Stimulated activated CD8-positive, alpha-beta memory T cell treated with anti-CD3 and anti-CD28 coated beads, Interleukin-4, amount 100 ng/mL, for 4 hours (primary cell): ENCODE measurements at places on chromosomes 12 and 14.

- DNase-seq = no peak
These were observed 538 bp upstream of the TIGAR start for GRCh38 chr12:4320497-4320852.

- DNase-seq = no peak
These were observed 427.2 kb downstream of the TMTC2 start for GRCh38 chr12:83113945-83114344.

DNA sequence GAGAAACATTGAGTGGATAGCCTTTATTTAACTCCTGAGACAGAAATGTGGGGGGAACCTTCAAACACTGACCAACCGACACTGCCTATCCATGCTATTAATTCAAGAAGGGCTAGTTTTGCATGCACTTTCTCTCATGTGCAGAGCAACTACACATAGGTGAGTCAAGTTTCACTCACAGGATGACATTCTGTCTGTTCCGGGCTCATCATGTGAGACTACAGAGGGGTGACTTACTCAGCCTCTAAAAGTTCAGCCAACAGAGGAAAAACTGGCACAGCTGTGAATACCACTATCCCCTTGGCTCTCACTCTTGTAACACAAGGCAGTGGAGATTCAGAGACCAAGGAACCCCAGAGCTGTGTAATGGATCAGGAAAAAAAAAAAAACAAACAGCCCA, 13.3 kb downstream of the BEST3 start:
- DNase-seq = no peak

- peak; percentile 61 for DNase-seq
These were observed 494 bp downstream of the GCH1 start for GRCh38 chr14:54902143-54902520.

DNA sequence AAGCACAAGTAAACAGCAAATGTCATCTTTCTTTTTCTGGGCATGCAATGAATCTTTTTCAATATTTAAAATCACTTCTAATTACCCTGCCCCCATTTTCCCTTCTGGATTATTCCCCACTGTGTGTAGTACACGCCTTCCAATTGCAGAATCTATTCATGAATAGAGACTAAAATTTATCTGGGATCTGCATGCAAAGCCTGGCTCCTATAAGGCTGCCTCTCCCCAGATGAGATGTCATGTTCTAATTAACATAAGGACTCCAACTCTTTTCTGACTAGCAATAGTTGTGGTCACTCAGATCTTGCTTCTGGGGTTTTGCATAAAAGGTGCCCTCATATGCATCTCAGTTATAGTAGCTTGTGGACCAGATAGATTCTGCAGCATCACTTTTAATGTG, 473.5 kb downstream of the BTG1 start:
- DNase-seq = no peak

GRCh38 chr12:13487326-13487725, 290.8 kb downstream of the EMP1 start:
- no peak for DNase-seq

DNA sequence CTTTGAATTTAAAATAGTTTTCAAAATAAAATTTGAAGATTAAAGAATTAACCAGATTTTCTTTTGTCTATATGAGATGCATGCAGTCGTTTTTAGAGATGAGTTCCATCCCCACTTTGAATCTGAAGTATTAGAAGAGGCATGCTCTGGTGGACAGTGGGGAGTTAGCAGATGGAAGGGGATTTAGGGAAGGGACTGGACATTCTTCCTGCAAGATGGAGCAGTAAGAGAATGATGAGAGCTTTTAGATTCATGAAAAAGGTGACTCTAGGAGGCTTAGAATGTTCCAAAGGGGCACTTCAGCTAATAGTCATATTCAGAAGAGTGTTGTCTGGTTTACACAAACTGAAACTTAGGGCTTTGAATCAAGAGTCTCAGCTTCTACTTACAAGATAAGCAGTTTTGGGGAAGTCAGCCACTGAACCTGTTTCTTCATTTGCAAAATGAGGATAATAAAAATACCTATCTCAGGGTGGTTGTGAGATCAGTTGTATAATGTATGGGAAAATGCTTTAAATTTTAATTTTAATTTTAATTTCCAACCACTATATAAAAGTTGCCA, 3.7 kb downstream of the ZBTB1 start:
- DNase-seq = no peak

- no peak for DNase-seq
These were observed 255.9 kb downstream of the KCNC2 start for GRCh38 chr12:74953697-74954096.

DNA sequence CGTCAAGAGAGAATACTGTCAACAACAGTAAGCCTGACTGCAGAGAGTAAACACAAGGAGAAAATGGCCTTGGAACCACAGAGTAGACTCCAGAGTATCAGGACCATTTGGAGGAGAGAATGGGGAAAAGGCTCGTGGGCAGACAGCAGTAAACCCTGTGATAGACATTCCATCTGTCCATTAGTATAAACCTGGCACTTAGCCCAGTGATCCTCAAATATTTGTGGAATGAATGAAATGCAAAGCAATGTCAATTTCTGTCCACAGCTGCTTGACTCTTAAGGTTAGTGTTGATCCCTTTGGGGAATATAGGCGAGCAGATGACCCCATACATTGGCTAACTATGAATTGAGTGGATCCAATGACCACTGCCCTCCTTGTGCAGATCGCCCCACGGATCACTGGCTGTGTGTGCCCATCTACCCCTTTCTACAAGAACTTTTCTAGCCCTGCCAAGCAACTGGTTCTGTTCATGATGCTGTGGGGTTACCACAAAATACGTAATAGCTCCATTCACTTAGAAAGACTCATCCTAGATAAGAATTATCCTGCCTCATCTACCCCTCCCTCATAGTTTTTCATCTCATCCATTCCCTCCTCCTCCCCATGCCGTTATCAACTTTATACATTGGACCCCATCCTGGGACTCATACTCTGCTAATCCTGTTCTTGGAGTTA, 846.8 kb downstream of the NRXN3 start:
- DNase-seq = no peak

GRCh38 chr12:88401155-88401554, 179.1 kb downstream of the KITLG start:
- no peak for DNase-seq

- DNase-seq = no peak
These were observed 132.8 kb downstream of the TTLL5 start for GRCh38 chr14:75793806-75794205.

DNA sequence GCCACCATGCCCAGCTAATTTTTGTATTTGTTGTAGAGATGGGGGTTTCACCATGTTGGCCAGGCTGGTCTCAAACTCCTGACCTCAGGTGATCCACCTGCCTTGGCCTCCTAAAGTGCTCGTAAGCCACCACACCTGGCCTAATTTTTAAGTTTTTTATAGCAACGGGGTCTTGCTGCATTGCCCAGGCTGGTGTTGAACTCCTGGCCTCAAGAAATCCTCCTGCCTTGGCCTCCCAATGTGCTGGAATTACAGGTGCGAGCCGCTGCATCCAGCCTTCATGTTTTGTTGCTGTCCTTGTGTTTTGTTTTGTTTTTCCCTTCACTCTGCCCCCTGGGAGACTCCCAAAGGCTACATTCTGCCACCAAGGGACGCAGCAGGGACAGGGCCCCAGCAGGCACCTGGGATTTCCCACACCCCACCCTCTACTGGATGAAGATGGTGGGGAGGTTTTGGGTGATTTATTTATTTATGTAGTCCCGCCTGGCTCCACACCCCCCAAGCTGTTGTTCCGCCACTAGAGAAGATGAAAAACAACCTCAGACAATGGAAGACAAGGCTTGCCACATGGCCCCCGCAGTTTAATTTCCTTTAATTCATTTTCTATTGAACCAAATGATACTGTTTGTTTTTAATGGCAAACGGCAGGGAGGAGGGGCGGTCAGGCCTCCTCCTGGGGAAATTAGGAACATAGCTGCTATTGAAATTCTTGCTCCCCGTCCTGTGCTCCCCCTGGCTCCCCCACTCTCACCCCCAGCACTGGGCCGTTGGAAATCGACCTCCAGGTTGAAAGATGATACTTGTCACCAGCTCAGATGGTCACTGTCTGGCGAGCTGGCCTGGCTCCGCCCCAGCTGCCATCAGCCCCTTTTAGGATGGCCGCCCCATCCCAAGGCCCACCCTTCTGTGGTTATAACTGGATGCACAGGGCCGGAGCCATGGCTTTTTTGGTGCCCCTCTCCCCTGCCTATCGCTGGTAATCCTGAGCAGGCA, 70.3 kb downstream of the RNFT2 start:
- DNase-seq = no peak

- no peak for DNase-seq
These were observed 10.3 kb upstream of the PRPH start for GRCh38 chr12:49284672-49285071.

DNA sequence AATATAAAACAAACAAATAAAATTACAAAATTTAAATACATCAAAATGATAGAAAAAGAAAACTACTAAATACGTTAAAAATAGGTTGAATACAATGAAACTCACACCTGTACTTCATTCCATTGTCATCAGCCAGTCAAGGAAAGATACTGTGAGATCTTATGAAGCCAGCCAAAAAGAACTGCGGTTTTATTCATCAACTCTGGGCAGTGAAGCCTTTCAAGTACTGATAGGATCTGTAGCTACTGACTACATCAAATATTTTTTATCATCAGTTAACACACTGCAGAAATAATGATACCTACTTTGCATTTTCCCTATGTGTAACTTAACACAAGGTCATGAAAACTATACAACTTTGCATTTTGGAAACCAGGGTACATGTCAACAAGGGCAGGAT, 46.3 kb upstream of the FAR2 start:
- DNase-seq = no peak

- DNase-seq = no peak
These were observed 63.7 kb upstream of the GSC start for GRCh38 chr14:94833633-94834032.

- peak; percentile 12 for DNase-seq
These were observed 48.6 kb downstream of the PCNX1 start for GRCh38 chr14:70955543-70956480.

DNA sequence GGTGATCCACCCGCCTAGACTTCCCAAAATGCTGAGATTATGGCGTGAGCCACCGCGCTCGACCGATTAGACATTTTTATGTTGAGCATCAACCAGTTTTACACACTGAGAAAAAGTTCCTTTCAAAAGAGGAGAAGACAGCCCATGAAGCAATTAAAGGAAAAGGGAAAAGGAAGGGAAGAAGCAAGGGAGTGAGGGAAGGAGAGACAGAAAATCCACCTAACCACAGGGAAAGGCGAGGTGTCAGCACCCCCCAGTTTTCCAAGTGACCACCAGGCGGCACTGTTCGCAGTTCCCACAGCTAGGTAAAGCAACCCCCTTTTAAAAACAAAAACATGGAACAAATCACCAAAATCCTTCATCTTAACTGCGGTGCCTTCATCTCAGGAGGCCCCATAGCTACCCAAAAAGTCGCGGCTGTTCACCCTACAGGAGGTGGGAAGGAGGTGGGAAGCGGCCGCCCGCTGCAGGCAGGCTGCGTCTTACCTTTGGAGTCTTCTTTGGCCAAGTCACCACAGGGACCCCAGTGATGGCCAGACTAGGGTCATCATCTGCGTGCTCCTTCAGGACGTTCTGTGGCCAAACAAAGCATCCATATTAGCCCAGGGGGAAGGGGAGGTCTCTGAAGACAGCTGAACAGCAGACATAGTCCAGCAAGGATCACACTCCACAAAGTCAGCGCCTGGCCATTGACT, 86.6 kb downstream of the KDM2B start:
- peak; percentile 31 for DNase-seq

DNA sequence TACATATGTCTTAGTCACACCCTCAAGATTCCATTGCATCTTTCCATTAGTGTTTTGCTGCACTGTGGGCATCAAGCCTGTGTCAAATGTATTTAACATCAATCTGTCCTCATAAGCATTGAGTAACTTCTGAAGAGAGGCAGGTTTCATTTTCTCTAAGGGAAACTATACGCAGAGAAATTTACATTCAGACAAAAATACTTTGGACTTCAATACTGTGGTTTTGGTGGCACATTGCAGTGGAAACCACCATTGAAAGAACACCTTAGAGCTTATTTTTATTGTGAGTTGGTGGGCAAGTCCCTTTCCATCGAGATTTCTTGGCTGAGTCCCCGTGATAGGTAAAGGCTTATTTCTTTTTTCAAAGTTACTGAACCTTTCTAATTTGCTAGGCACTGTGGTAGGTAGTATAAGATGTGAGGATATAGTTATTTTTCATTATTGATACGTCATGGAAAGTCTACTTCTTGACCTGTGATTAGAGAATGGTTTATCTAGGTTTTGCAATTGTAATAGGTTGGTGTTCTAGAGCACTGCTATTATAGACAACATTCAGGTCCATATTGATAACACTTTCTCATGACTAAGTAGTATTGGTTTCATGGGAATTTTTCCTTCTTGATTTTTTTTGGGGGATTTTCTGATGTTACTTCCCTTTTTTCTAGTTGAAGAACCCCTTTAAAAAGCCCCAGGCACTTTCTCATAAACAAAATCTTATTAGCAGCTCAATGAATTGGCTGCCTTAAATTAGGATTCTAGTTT, 81.9 kb downstream of the CFAP54 start:
- DNase-seq = no peak

DNA sequence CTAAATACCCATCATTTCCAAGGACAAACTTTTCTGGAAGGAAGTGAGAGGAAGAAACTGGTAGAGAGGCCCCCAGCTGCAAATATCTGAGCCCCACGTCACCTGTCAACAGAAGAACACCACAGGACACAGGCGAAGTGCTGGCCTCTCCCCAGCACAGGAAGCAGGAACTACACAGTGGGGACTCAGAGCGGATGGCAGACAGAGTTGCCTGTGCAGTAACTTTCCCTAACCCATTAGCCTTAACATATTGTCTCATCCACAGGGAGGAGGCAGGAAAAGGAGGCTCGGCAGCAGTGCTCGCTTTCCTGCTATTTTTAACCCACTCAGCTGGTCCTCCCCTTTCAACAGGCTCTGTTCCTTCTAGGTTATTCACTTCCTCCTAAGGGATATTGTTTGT, 111.5 kb upstream of the TMPO start:
- DNase-seq = no peak

DNA sequence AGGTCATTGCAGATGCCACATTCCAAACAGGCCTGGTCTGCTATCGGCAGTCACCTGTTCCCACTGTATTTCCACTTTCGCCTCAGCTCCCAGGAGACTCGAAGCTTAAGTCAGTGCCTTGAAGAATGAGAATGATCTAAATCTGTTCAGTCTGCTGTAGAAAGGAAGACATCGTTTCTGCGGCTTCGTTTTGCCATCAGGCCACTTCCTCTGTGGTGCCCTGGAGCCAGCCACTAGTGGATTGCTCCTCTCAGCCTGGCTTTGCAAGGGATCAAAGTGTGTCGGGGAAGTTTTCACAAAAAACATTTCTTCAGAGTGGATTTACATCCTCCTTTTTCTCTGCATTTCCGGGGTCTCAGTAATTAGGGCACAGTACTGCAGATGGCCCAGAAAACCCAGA, 66.7 kb downstream of the AACS start:
- no peak for DNase-seq

GRCh38 chr12:62673028-62673815, 206.6 kb downstream of the MON2 start:
- DNase-seq = no peak

DNA sequence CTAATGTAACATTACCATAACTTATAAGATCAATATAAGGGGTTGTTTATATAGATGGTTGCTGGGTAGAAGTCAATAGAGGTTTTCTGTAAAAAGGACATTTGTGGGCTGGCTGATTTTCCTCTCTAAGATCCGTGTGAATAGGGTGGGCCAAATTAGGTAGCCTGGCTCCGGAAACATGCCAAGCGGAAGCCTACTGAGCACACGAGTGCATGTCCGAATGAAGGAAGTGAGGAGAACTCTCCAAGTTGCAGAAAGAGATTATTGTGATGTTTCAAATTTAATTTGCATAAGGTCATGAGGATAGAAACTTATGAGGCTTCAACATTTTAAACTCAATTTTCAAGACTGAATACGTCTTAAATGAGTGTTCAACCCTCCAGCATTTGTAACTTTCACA, 356.7 kb downstream of the SNAPC1 start:
- no peak for DNase-seq

GRCh38 chr12:31362759-31363415, 36.9 kb upstream of the SINHCAF start:
- no peak for DNase-seq
